ENCODE measurements at places on chromosomes 2 and 18.

DNA sequence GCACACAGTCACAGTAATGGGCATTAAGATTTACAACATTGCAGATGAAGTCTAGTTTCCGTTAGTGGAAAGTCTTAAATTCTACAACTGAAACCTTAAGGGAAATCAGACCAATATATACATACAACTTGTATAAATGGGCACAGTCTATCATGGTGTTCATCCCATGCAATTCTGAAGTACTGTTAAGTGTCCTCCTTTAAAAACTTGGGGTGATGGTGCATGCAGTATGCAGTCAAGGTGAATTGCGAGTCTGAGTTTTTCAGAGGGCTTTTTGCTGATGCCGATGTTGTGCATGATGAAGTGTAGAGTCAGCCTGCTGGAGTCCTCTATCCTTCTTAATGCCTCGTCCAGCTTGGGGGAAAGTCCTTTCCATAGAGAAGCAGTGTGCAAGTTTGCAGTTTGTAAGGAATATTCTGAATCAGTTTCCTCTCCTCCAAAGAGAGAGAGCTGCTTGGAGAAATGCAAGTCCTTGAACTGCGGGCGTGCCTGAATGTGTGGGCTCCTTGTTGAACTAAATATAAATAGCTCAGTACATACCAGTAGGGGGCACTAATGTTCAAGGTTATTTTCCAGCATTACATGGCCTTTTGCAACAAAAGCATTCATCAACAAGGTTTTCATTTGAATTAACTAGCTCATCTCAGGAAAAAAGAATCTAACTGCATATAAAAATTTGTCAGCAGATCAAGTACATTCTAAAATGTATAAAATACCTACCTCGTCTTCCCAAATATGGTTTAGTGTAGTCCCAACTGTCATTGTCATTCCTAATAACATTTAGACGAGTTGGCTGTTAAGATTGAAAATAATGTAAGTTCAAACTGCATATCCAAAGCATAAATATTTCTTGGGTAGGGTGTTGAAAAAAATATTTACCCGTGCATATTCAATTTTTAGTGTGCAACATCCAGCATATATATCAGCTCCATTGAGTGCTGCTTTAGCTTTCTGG lies 21.3 kb downstream of the HNRNPLL start:
- DNase-seq = peak; percentile 59

DNA sequence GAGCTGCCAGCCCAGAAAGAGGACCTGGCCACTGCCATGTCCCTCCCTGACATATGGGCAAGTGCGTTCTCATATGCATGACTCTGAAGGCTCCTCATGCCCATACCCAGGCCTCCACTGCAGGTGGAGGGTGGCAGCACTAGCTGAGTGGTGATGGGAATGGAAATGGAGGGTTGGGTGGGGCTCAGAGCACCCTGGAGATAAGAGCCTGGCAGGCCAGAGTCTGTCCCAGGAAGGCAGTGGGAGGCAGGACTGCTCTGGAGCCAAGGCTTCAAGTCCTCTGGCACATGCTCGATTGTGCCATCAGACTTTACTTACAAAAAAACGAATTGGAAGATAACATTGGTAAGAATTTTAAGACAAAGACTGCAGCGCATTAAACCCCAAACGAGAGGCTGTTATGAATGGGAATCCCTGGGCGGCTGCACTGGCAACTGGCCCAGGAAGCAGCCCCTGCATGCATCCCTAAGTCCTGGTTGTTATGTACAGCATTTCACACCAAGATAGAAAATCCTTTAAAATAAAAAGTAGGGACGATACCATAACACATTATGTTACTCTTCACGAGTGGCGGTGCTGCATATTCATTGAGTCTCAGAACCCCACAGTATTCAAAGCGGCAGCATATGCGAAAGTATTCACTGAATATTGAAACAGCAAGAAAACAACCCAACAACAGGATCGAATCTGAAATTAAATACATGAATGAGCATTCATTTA lies 81.7 kb upstream of the FAM98A start:
- no peak for DNase-seq

GRCh38 chr2:235647264-235647663 lies 153.4 kb downstream of the AGAP1 start:
- no peak for DNase-seq

DNA sequence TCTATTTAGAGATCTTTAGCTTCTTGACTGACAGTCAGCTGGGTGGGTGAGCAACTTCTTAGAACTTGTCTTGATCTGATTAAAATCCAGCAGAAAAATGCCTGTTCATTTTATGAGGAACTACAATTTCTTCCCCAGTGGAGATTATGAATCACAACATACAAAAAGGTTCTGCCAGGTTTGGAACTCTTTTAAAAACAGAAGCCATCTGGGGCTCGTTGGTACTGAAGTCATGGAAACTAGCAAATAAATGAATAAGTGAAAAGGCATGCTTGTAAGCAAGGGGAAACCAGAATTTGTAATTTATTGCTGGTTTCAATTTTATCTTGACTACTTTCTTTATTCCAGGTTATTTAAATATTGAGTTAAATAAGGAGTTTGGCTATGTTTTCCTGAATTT lies 767.4 kb downstream of the MBD2 start:
- DNase-seq = peak; percentile 39

GRCh38 chr2:233798335-233799086 lies 20.4 kb downstream of the MROH2A start:
- no peak for DNase-seq

- DNase-seq = no peak
Observed at GRCh38 chr2:237967463-237967951, 693 bp downstream of the UBE2F start.

DNA sequence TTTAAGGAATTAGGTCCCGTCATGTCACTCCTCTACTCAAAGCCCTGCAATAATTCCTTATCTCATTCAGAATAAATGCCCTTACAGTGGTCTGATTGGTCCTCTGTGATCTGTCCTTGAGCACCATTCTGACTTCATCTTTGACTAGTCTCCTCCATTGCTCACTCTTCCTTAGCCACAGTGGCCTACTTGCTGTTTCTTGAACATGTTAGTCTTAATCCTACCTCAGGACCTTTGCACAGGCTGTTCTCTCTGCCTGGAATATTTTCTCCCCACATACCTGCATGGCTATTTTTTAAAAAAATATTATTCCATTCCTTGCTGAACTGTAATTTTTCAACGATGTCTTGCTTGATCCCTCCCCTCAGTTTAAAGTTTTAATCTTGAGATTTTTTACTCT lies 48.0 kb downstream of the QPCT start:
- DNase-seq = no peak

- no peak for DNase-seq
Observed at GRCh38 chr18:79779021-79779699, 18.6 kb upstream of the KCNG2 start.

Data from amniotic stem cell (primary cell).